ENCODE measurements at places on chromosomes 7 and 10.

- DNase-seq, result peak; percentile 60
Observed at GRCh38 chr10:93115661-93116383, 42.1 kb downstream of the CYP26A1 start.

GRCh38 chr7:49346195-49346899, 422.0 kb downstream of the CDC14C start:
- no peak for DNase-seq

DNA sequence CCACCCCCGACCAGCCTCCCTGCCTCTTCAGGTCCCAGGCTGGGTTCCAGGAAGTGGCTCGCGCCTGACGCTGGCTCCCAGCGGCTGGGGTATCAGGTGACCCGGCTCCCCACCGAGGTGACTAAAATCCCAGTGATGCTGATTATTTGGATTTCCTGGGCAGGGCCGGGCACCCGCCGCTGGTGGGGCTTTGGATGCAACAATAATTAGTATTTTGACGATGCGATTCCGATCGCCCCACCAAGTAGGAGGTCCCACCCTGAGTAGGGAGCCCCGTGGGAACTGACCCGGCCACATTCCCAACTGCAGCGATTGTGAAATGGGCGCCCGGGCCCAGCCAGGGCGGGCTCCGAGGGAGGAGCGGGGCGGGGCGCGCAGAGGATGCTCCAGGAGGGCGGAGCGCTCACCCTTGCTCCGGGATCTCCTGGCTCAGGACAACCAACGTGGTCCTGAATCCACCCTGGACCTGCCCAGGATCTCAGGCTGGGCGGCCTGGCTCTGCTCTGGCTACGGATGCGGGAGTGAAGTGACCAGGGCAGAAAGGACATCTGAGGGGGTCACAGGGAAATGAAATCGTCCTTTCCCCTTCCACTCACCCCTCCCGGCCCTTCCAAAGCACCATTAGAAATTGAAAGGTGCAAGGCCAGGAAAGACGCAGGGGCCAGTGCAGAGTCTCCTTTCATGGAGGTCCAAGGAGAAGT, 32.6 kb downstream of the DUSP5 start:
- DNase-seq, result peak; percentile 90

DNA sequence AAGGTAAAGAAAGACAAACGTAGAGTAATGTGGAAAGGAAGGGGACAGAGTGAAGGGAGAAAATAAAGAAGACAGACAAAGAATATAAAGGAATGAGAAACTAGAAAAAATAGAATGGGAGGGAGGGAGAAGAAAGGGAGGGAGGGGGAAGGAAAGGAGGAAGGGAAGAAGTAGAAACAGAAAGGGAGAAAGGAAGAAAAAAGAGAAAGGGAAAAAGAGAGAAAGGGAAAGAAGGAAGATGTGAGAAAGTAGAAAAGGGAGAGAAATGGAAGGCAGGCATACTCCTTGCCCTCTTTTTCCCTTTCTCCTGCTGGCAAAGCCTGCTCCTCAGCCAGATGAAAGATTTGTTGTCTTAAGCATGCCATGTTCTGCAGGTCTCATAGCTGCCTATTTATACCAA, 1137.8 kb upstream of the C7orf33 start:
- no peak for DNase-seq

DNA sequence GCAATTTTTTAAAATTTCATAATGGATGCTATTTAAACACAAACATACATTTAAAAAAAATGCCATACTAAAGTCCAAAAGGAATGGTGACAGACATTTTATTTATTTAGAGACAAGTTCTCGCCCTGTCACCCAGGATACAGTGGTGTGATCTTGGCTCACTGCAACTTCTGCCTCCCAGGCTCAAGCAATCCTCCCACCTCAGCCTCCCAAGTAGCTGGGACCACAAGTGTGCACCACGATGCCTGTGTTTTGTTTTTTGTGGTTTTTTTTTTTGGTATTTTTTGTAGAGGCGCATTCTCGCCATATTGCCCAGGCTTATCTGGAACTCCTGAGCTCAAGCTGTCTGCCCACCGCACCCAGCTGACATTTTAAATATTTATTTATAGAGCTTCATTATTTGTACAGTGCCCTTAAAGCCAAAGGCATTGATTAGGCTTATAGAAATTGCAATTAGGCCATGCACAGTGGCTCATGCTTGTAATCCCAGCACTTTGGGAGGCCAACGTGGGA, 703.5 kb downstream of the AUTS2 start:
- no peak for DNase-seq

All from upper lobe of left lung (tissue), 6 donors.